ENCODE measurements at places on chromosomes 6 and 20. TPM values are rescaled to one million over a fixed set of nuclear protein-coding genes. Genes with fewer than 3 reads are reported as not detected.

The SOX18 gene
- total RNA-seq: not detected

The PRL gene
- not detected for total RNA-seq

The SEMG1 gene
- not detected for total RNA-seq

The PSMB8 gene
- total RNA-seq: 182 TPM

The ADGB gene
- not detected for total RNA-seq

The TREML2 gene
- 10.3 TPM for total RNA-seq

The DLL1 gene
- 0.53 TPM for total RNA-seq
